ENCODE measurements at places on chromosomes 3 and 15.

DNA sequence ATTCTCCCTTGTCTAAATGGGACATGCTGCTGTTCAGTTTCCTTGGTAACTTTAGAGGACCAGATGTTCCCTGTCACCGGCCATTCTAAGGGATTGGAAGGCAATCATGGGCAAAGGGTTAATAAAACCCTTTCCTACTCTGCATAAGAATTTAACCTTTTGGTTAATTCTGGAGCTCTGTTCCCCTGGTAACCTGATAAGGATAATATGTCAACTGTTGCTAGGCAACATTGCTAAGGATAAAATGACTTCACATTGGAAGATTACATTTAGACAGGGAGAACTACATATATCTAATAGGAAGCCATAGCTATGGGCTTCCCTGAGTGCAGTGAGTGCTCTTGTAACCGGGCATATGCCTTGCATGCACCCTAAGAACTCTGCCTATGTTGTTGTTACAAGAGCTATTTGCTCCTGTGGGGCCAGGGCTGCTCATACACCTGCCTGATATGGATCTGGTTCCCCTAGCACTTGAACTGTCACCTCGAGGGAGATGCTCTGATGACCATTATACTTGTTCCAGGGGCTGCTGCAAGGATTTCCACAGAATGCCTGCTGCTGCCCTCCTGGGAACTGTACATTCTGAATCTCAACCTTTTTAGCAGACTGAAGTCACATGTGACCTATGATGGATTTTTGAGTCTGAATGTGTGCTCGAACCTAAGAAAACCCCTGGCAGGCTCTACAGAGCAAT is 326.3 kb upstream of the PDZRN3 start:
- no peak for DNase-seq

- DNase-seq: no peak
These were observed 64.5 kb downstream of the GLDN start for GRCh38 chr15:51405693-51406523.

GRCh38 chr3:42539871-42540714 is 37.6 kb downstream of the VIPR1 start:
- no peak for DNase-seq

GRCh38 chr3:6249679-6250078 is 611.2 kb upstream of the GRM7 start:
- no peak for DNase-seq

- no peak for DNase-seq
These were observed 9.2 kb upstream of the RBSN start for GRCh38 chr3:15108082-15108545.

GRCh38 chr3:190581041-190581541 is 67.2 kb downstream of the IL1RAP start:
- DNase-seq: no peak

GRCh38 chr3:181300033-181300432 is 310.5 kb upstream of the DNAJC19 start:
- no peak for DNase-seq

GRCh38 chr3:25448750-25449692 is 21.0 kb downstream of the RARB start:
- no peak for DNase-seq

GRCh38 chr15:79919090-79919748 is 22.4 kb upstream of the MTHFS start:
- no peak for DNase-seq

DNA sequence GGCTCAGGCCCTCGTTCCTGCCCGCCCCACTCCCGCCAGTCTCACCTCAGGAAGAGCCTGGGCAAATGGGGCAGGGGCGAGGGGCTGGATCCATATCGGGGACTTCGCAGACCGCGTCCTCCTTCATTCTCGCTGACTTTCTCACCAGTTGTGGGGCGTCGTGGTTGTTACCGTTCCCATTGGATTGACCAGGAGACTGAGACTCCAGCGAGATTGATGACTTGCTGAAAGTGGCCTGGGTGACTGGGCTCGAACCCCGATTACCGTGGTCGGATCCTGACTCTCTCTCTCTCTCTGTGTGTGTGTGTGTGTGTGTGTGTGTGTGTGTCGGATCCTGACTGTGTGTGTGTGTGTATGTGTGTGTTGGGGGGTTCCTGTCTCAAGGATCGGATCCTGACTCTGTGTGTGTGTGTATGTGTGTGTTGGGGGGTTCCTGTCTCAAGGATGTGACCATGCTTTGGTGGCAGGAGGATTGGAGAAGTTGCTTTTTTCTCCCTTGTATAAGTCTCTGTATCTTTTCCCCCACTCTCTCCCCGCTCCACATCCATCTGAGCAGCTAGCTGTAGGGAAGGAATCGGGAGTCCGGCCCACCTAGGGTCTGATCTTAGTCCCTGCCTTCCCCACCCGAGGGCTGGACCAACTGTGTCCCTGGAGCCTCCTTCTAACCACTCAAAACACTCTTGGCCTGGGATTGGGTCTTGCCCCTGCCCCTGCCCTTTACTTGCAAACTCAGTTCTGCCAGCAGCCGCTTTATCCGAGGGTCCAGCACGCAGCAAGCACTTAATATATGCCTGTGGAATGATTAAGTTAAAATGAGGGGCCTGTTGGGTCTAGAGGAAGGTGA is 603 bp downstream of the PLEKHO2 start:
- DNase-seq: no peak

GRCh38 chr3:50563867-50564266 is 3.7 kb downstream of the C3orf18 start:
- no peak for DNase-seq

DNA sequence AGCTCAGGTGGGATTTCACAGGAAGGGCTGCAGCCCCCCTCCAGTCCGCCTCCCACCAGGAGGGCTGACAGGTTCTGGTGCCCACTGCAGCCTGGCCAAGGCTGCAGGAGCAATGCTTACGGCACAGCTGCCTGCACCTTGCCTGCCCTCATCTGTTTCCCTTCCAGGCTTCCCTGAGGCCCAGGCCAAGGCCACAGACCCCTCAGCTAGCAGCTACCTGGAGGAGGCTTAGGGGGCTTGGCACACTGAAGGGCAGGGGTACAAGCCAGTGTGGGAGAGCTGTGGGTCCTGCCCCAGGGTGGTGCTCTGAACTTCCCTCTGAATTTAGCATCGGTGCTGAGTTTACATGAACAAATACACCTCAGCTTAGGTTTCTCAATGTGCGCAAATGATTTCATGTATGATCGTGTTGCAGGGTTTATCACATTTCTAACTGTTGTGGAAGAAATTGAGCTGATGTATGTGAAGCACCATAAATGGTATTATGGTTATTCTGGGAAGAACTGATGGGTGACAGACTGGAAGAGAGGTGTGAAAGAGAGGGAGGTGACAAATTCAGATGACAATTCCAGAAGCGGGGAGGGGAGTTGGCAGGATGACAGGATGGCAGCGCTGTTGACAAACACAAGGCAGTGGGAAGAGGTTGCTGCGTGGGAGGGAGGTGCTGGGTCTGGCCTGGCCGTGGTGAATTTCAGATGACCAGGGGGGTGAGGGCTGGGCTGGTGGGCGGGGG is 6.1 kb downstream of the RHCG start:
- no peak for DNase-seq

DNA sequence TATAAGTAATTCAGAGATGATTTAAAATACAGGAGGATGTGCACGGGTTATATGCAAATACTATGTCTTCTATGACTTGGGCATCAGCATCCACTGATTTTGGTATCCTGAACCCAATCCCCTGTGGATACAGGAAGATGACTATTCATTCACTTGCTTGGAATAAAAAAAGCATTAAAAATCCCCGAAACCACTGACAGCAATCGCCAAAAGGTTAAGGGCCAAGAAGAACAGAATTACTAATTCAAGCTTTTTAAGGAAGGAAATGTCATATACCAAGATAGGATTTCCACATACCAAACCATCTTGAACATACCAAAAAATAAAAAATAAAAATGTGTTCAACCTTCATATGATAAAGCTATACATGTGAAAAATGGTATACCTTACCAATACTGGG is 93.7 kb downstream of the DLG1 start:
- no peak for DNase-seq

GRCh38 chr3:120664926-120665325 is 17.1 kb downstream of the HGD start:
- DNase-seq: no peak

- DNase-seq: no peak
These were observed 164.5 kb downstream of the THSD4 start for GRCh38 chr15:71279757-71280141.

- DNase-seq: no peak
These were observed 18.9 kb upstream of the COPG1 start for GRCh38 chr3:129230311-129231019.

DNA sequence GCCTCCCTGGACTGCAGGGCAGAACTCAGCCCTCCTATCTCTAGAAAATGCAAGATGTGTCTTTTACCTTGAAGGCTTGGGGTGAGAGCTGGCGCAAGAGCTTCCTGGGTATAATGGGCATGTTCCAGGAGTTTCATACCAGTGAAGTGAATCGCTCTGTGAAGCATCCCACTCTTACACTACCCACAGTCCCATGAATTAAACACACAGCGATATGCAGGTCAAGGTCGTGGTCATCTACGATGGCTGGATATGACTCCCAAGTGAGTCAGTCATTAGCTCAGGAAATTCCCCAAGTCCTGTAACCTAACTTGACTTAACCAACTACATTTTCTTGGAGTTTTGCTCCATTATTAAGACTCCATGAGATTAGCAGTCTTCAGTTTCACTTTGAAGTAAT is 439.7 kb downstream of the NTRK3 start:
- DNase-seq: no peak

Measured in NCI-H1436 treated with DMSO at 0.1 percent for 48 hours (cell line).